Effector memory CD4-positive, alpha-beta T cell (primary cell): ENCODE measurements at places on chromosomes 12 and 14.

DNA sequence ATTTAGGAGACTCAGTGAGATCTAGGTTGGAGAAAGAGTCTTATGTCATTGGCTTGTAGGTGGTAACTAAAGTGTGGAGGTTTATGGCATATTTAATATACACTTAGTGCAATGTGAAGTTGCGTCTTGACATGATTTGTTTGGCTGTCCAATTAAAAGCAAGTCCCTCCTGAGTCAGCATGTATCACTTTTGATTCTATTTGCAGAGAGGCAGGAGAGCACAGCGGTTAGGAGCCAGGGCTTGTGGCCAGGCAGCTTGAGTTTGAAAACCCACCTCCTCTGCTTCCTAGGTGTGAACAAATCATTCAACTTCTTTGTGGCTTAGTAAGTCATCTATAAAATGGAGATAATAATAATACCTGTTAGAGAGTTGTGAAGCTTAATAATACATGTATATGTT is 68.5 kb upstream of the OTX2 start:
- DNase-seq = no peak

DNA sequence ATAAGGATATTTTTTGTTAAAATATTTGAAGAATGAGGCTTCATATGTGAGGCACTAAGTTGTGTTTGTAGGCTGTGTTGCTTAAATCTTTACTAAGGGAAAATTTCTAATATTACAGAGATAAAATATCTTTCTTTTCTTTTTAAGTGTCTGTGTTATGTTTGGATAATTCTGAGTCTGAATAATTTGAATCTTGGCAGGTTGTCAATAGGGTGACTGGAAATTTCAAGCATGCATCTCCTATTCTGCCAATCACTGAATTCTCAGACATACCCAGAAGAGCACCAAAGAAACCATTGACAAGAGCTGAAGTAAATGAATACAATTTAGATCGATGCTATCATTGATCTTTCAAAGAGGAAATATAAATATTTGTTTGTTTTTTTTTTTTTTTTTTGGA is 29.4 kb downstream of the TMPO start:
- DNase-seq = no peak

- DNase-seq = no peak
Observed at GRCh38 chr14:92465353-92466055, 48.1 kb upstream of the RIN3 start.

- no peak for DNase-seq
Observed at GRCh38 chr14:87756661-87757060, 236.3 kb downstream of the GALC start.

- no peak for DNase-seq
Observed at GRCh38 chr14:56650048-56650447, 70.5 kb downstream of the TMEM260 start.

DNA sequence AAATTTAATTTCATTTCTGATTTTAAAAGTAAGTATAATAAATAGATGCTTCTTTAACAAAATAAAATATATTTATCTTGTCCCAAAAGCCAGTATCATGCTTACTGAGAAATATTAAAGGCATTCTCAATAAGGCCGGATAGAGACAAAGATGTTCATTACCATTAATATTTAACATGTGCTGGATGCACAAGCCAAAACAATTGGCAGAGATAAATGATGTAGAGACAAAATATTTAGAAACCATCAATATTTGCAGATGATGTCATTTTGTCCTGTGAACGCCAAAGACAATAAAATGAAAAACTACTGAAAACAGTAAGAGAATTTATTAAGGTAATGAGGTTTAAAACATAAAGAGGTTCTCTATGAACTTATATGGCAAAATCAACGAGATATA is 313.5 kb downstream of the ITPR2 start:
- no peak for DNase-seq

- DNase-seq = no peak
Observed at GRCh38 chr14:66752109-66752508, 244.2 kb downstream of the GPHN start.

- no peak for DNase-seq
Observed at GRCh38 chr12:104600790-104601739, 144.3 kb downstream of the CHST11 start.

GRCh38 chr14:97267509-97267908 is 470.3 kb downstream of the VRK1 start:
- DNase-seq = no peak

- no peak for DNase-seq
Observed at GRCh38 chr12:75360920-75361319, 26.4 kb downstream of the GLIPR1L1 start.

GRCh38 chr12:124833693-124834122 is 30.0 kb downstream of the SCARB1 start:
- DNase-seq = no peak

DNA sequence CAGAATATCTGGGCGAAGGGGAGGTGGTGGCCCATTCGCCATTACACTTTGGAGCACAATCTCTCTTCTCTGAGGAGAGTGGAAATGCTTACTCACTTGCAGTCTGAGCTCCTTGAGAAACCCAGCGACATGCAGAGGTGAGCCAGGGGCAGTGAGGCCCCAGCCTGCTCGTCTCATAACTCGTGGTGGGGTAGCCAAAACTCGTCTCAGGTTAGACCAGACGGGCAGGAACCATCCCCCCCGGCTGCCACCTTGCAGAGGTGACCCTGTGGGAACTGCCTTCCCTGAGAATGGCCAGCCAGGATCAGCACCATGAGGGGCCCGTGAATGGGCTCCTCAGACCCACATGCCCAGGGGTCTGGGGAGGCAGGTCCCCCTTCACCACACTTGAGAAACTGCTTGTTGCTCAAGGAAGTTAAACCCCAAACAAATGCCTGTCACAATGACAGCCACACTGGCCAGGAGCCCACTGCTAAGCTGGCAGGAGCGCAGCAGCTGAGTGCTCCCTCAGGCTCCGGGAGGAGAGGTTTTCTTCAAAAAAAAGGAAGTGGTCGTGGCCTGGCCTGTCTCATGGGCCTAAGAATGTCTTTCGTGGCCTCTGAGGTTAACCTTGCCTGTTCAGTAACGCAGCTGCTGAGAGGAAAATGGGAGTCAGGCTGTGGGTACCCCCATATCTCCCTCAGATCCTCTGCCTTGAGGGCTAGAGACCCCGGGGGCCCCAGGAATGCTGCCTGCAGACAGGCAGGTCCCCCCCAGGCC is 9.2 kb upstream of the ALDH2 start:
- no peak for DNase-seq

DNA sequence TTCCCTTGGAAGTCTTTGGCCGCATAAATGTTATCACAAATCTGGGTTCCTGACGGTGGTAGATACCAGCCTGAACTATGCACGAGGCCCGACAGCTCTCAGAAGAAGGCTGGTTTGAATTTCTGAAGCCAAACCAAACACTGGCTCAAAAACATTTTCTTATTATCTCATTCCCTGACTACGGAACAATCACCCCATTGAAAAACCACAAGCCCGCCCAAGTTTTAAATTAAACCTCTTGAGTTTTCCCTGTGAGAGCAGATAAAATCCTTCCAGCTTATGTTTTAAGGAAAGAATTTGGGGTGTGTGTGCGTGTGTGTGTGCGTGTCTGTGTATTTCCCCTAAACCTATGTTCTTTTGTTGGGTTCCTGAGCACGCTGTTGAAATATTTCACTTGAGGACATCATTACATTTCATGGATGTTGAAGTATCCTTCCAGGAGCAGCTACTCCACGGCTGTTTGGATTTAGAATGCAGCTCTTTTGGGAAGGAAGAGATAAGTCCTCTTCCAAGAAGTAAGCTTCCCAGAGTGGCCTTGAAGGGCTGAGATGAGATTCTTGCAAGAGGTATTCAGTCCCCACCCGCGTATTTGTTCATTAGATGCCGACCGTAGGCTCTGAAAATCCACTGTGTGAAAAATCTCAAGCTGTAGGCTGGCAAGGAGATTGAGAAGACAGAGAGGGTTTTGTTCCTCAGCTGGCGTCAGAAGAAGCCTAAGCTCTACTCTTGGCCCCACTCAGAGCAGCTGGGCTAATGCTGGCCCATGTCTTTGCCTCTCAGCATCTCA is 131.0 kb upstream of the NCOR2 start:
- no peak for DNase-seq

DNA sequence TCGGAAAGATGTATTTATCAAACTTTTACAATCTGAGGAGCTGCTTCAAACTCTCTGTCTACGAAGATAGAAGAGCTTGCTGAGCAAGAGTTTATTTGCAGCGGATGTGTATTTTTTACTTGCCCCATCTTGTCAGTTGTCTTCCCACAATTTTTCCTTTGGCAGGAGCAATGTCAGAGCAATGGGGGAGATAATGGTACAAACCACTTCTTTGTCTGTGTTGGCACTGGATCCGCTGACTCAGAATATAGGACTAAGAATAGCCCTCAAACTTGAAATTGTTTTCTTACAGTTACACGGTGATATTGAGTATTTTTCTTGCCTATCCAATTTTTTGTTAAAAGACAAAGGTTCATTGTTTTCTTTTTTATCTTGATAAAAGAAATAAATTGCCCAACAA is 27.6 kb downstream of the HELB start:
- DNase-seq = no peak

GRCh38 chr12:13250416-13250815 is 53.9 kb downstream of the EMP1 start:
- DNase-seq = no peak

GRCh38 chr14:96592591-96593386 is 90.6 kb downstream of the PAPOLA start:
- DNase-seq = peak; percentile 59

- DNase-seq = no peak
Observed at GRCh38 chr12:18696971-18697602, 40.7 kb downstream of the PLCZ1 start.

- DNase-seq = no peak
Observed at GRCh38 chr12:106049546-106049945, 89.2 kb downstream of the NUAK1 start.

DNA sequence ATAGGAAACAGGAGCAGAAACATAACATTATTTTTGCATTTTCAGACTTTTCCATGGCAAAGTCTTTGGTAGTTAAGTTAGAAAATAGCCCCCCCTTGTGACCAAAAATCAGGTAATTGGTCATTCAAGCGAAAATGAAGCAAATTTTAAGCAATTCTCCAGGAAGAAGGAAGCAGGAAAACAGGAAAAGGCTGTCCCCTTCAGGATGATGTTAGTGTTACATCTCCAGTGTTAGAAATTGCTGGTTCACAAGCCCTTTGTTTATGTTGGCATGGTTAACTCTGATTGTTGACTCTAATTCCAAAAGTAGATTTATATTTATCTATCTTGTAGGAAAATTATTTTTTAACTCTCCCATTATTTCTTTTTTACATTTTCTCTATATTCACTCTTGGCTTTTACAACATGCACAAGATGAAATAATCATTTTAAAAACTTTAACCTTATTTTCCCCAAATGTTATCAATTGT is 18.8 kb upstream of the GAS2L3 start:
- no peak for DNase-seq

GRCh38 chr14:96638041-96638855 is 136.1 kb downstream of the PAPOLA start:
- DNase-seq = no peak

GRCh38 chr12:1422604-1423315 is 171.6 kb downstream of the FBXL14 start:
- no peak for DNase-seq

DNA sequence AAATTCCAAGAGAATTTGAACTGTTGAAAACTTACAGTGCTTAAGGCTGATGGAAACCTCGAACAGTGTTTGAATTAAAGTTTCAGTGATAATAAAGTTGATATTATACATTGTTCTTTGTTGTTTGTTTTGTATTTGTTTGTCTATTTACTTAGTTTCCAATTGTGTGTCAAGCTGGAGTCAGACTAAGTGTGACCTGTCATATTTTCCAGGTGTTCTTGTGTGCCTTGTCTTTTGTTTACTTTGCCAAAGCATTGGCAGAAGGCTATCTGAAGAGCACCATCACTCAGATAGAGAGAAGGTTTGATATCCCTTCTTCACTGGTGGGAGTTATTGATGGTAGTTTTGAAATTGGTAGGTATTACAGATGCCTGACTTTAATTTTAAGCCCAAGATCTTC is 6.0 kb downstream of the SLCO1C1 start:
- no peak for DNase-seq

GRCh38 chr14:72839351-72839750 is 54.5 kb downstream of the DPF3 start:
- DNase-seq = no peak

GRCh38 chr12:27826076-27826475 is 46.0 kb upstream of the MANSC4 start:
- no peak for DNase-seq

DNA sequence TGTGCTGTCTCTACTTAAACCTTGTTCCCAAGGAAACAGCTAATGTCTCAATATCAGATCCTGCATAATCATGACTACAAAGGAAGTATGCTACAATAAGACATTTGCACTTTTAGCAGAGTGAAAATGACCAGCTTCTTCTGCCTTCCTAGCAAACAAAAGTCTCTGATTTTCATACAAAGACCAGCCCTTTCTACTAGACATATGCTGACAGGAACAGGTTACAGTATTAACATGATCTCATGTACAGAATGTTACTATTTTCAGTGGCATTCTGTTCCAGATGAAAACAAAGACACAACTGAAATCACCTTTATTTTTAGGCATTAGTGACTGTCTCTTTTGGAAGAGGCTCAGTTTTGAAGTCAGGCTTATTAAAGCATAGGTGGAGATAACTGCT is 228.6 kb downstream of the MED13L start:
- DNase-seq = no peak

DNA sequence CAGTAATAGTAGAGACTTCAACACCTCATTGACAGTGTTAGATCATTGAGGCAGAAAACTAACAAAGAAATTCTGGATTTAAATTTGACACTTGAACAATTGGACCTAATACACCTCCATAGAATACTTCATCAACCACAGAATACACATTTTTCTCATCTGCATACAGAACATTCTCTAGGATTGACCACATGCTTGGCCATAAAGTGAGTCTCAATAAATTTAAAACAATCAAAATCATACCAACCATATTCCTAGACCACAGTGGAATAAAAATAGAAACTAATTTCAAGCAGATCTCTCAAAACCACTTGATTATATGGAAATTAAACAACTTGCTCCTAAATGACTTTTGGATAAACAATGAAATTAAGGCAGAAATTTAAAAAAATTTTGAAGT is 82.3 kb downstream of the SLC38A4 start:
- no peak for DNase-seq

- DNase-seq = no peak
Observed at GRCh38 chr14:35556548-35556947, 22.6 kb downstream of the INSM2 start.

DNA sequence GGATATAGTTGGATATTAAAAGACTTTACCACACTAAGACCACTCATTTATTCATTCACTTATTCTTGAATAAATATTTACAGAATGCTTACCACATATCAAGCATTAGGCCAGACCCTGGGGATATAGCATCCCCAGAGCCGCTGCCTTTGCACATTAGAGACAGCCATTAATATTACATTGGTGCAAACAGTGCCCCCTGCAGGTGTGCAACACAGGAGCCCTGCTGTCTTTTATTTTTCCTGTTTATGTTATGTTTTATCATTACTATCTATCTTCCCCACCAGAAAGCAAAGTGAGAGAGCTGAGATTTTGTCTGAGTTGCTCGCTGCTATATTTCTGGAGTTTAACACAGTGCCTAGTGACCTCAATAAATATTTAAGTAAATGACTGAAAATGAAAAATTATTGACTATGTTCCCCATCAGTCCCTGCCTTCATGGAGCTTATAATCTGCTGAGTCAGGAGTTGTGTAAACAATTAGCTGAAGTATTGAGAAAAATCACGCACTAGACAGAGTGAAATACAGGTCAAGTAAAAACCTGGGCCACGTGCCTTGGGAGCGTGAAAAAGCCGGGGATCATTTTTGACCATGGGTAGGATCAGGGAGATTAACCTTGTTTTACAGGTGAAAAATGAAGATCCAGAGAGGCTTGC is 301.6 kb downstream of the PCNX1 start:
- DNase-seq = no peak

GRCh38 chr12:14884458-14884878 is 1.2 kb downstream of the MGP start:
- DNase-seq = peak; percentile 63
